ENCODE measurements at places on chromosomes 4 and X.

- DNase-seq = no peak
Measured at GRCh38 chrX:117510453-117510852, 606.2 kb downstream of the KLHL13 start.

DNA sequence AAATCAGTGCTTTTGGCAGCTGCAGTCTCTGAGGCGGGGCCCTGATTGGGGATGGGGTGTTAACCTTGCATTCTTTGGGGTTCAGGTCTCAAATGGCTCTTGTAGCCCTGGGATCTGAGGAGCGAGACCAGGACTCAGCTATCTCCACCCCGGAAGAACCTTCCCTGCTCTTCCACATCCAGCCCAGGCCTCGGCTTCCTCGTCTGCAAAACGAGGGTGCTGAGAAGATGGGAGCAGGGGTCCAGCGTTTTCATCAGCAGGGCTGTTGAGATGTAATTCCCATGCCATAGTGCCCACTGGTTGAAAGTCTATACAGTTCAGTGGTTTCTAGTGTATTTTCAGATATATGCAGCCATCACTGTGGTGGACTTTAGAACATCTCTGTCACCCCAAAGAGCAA lies 34.6 kb upstream of the WFS1 start:
- no peak for DNase-seq

- no peak for DNase-seq
Measured at GRCh38 chr4:107710493-107711459, 9.3 kb downstream of the PAPSS1 start.

- peak; percentile 27 for DNase-seq
Measured at GRCh38 chr4:73068491-73069337, 802 bp downstream of the COX18 start.

- DNase-seq = no peak
Measured at GRCh38 chr4:22246847-22247246, 269.0 kb downstream of the ADGRA3 start.

GRCh38 chr4:72552447-72552846 lies 16.6 kb downstream of the ADAMTS3 start:
- no peak for DNase-seq

DNA sequence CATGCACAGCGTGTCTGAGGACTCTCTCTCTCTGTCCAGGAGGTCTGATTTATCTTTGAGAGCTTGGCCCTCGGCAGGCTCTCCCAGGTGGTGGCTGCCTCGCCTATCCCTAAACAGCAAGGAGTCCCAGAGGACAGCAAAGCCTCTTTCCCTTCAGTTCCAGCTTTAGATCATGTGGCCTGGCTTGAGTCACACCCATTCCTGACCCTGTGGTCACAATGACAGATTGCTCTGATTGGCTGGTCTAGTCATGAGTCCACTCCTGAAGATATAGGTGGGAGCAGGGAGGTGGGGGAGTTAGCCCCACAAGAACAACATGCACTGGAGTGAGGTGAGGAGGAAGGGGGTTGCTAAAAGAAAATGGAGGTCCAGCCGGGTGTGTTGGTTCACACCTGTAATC lies 12.1 kb upstream of the PORCN start:
- peak; percentile 45 for DNase-seq

GRCh38 chr4:146146918-146147317 lies 28.6 kb upstream of the LSM6 start:
- DNase-seq = no peak

DNA sequence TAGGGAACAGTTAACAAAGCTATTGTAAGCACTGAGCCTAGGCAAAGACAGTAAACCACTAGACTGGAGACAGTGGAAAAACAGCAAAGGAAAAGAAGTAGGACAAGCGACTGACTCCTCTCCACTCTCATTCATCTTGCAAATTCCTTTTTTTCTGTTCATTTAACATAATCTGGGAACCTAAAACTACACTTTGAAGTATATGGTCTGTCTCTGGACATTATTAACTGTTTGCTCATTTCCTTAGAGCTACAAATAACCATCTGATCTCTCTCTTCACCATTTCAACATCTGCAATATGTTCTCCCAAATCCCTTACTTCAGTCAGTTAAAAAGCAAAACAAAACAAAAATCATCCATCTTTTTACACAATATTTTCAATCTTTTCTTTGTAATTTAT lies 642 bp downstream of the HMGN5 start:
- no peak for DNase-seq

GRCh38 chr4:17567271-17567670 lies 9.7 kb upstream of the LAP3 start:
- DNase-seq = no peak

- DNase-seq = no peak
Measured at GRCh38 chrX:147846676-147847075, 65.0 kb upstream of the FMR1 start.

- DNase-seq = peak; percentile 59
Measured at GRCh38 chr4:76377481-76377901, 43.5 kb downstream of the CCDC158 start.

DNA sequence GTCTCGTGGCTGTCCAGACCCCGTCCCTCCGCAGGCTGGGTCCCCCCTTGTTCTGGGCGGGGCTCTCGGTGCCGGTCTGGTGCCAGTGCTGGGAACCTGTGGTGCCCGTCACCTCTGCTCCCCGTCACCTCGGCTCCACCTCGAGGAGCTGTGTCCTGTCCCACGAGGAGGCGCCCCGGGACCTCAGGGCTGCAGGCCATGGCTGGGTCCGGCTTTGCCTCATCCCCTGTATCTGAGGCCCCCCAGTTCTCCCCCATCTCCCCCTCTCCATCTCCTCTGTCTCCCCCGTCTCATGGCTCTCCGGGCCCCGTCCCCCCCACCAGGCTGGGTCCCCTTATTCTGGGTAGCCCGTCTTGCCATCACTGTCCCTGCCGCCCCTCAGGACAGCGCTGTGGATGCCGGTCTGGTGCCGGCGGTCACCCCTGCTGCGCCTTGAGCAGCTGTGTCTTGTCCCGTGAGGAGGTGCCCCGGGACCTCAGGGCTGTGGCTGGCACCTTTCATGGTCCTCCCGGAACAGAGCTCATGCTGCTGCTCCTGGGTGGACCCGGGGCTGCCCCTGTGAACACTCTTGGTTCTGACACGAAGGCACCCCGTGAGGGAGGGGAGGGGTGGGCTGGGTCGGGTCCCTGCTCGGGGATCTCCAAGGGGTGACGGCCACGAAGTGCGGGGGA lies 13.4 kb upstream of the GTPBP6 start:
- no peak for DNase-seq

- no peak for DNase-seq
Measured at GRCh38 chrX:152989292-152989658, 4.6 kb downstream of the PNMA5 start.

DNA sequence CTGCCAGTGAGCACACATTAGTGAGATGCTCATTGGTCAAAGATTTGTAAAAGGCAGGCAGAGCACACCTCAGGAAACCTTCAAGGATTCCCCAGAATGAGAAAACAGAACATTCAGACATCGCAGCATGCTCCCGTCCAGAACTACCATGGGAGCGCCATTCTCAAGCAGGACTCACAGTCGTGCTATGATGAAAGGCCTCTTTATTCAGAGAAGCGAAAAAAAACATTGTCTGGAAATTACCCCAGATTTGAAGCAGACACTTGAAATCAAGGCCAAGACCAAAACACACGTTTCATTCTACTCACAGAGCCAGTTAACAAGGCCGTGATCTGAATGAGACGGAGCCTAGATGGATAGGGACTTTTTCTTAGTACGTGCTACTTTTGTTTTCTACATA lies 961.8 kb upstream of the TENM3 start:
- no peak for DNase-seq

- no peak for DNase-seq
Measured at GRCh38 chr4:159433337-159433736, 330.5 kb downstream of the RAPGEF2 start.

DNA sequence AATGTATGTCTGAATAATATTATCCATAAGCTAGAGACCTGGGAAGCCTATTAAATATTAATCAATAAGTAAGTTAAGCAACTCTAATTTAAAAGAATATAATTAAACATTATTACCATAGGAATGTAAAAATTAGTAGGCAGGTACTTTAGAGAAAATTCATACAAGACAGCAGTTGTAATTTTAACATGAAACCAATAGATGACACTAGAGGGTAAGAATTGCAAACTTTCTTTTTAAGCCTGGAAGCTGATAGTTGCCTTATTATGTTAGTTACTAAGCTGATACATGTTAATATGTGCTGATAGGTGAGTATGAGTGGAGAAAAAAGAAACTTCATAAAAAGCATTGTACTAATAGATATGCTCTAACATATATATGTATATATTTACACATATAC lies 1157.4 kb downstream of the FAM133A start:
- DNase-seq = no peak

GRCh38 chr4:6233929-6234328 lies 33.6 kb upstream of the JAKMIP1 start:
- no peak for DNase-seq

DNA sequence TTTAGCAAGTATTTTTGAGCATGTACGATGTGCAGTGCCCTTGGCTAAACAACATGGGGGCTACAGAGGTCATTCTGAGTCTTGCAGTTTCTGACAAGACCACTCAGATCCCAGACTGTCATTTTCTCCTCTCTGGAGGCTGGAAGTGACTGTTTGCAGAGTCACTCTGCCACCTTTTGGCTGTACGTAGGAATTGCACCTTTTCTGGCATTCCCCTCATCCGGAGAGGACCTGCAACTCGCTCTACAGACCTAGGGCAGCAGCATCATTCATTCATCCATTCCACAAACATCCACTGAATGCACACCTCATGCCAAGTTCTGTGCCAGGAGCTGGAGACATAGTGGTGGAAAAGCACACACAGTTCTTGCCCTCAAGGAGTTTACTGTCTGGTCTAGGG lies 160.4 kb upstream of the GPR101 start:
- DNase-seq = peak; percentile 47

GRCh38 chr4:56466910-56467283 lies 520 bp upstream of the SRP72 start:
- DNase-seq = no peak

GRCh38 chr4:141275834-141276233 lies 55.1 kb downstream of the ZNF330 start:
- DNase-seq = no peak

DNA sequence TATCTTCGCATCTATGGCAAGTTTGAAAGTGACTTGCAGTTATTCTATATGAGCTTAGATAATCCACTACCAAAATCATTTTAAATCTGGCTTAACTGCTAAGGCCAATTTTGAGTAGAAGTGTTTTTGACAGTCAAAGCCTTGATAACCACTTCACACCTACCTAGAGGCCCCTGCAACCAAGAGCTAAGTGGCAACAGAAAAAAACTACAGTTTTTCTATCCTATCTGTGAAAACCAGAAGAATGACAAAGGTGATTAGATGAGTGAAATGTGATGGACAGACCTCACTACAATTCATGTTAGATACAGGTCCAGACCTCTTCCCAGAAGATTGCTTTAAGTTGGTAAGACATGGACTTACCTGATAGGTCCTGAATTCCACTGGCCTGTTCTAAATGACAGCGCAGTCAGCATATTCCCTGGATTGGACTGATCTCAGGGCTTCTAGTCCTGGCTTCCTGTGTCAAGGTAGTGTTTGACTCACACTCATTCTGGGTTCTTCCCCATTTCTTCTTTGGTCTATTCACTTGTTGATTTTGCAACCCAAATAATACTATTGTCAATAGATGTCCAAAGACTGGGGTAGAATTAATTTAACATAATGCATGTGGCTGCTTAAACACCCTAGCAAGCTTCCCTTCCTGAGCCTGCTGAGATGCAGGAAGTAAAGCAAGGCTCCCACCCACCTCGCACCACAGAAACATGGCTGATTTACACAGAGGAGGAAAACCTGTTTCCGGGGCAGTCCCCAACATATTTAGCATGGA lies 65.1 kb downstream of the PPP3CA start:
- DNase-seq = no peak

- no peak for DNase-seq
Measured at GRCh38 chr4:108794136-108794535, 31.3 kb upstream of the ETNPPL start.

DNA sequence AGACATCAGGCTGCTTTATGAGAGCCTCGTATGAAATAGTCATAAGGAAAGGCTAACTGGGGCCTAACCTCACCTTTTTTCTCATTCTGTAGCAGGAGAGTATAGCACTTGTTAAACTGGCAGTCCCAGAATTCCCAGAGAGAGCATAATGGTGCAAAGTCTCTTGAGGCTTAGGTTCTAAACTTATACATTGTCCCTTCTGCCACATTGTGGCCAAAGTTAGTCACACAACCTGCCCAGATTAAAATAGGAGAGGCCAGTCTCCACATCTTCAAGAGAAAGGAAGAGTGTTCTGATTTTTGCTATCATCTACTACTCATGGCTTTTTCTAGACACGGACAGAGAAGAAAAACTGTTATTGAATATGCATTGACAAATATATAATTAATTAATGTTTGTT lies 1588.9 kb upstream of the PCDH7 start:
- no peak for DNase-seq

- DNase-seq = no peak
Measured at GRCh38 chrX:33970028-33970967, 161.8 kb downstream of the FAM47A start.

DNA sequence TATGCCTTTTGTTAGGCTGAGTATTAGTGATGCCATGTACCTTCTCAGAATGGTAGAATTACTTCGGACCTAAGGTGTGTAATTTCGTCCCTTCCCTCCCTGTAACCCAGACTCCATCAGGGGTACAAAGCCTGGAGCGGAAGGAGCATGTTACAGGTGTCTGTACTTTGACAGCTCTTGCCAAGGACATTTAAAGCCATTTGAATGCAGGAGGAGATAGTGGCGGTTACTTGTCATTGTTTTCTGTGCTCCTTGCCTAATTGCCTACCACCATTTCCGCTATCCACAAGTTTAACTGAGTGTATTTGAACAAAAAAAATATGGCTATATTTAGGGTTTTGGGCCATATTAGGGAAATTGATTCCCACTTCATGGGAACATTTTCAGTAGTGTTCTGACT lies 1.8 kb downstream of the FNIP2 start:
- DNase-seq = no peak

DNA sequence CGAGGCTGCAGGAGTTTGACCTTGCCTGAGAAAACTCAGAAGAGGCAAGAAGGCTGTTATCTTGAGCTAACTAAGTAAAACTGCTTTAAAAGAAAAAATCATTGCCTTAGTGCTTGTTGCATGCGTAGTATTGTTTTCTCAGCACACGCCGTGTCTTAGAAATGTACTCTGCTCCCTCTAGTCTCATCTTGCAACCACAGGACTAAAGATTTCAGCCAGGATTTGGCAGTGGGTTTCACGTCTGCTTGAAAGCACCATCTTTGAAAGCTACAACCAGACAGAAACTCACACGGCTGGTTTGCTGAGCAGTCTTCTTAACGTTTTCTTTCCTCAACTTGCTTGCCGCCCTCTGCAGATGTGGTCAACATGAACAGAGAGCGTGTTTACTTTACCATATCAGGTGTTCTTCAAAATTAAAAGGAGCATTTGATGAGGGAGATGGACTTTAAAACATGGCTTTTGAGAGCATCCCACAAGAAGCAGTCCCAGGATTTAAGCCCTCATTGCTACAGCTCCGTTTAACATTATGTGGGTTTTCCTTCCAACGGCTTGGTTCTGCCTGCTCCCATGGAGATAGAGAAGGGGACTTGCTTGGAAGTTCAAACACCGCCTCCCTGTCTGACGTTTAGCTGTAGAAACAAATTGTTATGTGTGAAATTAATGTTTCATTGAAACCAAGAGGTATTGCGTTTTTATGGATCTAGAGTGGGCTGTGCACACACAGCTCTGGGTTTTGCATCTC lies 3.4 kb downstream of the SORCS2 start:
- no peak for DNase-seq

All from K562 (cell line).